Karpas-422 (cell line): ENCODE measurements at places on chromosomes 3 and 15.

DNA sequence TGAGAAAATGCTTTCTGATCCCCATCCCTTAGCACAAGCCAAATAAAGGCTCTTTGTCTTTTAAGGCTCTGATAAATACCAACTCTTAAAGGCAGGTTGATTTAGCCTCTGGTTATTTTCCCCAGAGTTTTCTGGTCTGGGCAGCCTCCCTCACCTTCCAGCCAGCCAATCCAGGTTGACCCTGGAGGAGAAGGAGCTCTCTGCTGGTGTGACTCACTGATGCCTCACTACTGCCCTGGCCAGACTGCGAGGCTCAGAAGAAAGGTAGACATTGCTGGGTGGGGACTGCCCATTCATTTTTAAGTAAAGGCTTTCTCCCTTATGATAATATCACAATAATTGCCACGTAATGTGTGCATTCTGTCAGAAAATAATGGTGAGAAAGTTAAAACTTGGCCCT is 37.1 kb downstream of the SLCO3A1 start:
- no peak for DNase-seq

DNA sequence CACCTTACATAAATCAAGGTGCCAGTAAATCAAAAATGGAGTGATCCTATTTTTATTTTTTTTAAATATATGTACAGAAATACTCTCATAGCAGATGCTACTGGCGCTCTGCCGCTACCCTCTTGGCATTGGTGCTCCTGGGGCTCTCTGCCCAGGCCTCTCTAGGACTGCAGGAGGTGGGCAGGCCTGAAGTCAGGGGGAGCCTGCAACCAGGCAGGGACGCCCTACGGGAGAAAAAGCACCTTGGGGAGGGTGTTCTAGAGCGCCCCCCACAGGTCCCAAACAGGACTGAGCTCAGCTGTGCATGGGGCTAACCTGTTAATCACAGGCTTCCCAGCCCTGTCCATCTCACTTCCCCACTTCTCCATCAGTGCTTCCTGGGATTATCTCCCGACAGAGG is 192.5 kb downstream of the SHQ1 start:
- DNase-seq, result peak; percentile 77

DNA sequence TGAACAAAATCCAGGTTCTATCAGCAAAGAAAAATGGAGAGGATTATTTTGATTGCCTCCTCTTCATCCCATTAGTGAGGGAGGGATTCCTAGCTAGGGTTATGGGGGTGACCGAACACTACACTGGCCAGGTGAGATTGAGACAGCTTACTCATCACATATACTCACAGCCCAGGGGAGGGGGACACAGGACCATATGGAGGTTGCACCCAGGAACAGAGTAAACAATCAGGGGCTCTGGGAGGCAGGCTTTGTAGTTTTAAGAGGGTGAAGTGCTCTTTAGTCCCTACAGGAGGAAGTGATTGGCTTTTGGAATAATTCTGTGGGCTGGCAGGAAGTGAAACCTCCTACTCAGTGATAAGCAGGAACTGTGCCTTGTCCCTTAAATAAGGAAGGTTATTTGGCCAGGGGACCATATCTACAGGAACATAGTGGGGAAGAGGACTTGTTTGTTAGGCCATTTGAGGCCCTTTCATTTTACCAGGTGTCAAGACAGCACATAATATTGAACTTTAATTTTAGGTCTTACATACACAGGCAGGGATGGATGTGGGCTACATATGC is 17.5 kb upstream of the KCTD6 start:
- DNase-seq, result peak; percentile 69

DNA sequence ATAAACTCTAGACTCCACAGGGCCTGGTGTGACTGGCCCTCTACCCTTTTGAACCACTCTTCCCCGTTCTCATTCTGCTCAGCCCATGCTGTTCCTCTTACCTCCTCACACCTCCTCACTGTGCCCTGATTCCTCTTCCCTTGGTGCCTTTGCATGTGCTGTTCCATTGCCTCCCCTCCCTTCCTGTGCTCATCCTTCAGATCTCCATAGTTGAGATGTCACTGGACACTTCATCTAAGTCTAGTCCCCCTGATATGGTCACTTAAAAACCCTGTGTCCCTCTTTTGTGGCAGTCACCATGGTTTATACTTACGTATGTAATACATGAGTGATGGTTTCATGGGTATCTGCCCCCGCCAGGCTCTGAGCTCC is 69.8 kb downstream of the LSM3 start:
- no peak for DNase-seq

DNA sequence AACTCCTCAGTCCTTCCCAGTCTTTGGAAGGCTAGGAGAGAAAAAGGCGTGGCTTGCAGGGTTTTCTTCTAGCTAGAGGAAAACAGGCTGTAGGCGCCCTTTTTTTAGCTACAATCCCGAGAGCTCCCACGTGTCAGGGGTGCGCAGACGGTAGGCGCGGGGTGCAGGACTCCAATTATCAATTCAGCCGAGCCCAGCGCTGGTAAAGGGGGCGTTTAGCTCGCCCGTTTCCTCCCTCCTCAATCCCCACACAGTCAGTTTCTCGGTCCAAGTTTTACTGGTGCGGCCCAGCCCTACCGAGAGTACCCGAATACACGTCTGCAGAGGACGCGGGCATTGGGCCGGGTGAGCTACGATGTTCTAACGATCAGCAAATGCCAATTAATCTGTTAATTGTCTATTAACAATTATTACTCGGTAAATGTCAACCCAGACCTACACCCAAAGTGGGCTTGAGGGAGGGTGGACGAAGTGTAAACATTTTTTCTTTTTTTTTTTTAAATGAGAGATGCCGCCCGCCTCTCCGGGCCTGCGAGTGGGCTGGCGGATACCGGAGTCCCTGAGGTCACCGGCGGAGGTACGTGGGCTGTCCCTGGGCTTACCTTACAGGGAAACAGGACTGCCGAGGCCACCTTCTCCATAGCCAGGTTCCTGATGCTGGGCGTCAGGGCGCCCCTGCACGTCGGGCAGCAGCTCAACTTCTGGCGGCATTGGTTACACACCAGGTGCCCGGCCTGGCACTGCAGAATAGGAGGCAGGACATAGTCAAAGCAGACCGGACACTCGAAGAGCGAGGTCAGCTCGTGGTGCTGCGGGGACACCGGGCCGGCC is 923 bp downstream of the SIAH2 start:
- DNase-seq, result peak; percentile 77

GRCh38 chr3:74593152-74593551 is 21.3 kb downstream of the CNTN3 start:
- DNase-seq, result no peak

GRCh38 chr15:28888900-28889299 is 3.1 kb downstream of the APBA2 start:
- DNase-seq, result no peak
